ENCODE measurements at places on chromosomes 2 and 18.

DNA sequence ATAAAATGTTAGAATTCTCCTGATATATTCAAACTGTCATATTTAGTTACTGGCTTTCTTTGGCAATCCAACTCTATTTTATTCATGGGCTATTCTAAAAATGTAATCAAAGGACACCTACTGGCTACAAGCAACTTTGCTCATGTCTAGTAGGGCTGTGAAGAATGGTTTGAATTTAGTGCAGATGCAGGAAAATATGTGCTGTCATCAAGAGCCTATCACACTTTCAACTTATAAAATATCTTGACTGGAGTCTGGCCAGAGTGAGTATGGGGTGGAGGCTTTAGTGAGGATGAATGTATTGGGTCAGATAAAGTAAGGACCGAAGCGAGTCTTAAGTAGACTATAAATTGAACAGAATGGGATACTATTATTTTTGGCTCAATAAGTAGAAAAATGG is 343.4 kb upstream of the SPRED2 start:
- no peak for DNase-seq

- no peak for DNase-seq
Observed at GRCh38 chr2:120854014-120854620, 118.4 kb downstream of the GLI2 start.

DNA sequence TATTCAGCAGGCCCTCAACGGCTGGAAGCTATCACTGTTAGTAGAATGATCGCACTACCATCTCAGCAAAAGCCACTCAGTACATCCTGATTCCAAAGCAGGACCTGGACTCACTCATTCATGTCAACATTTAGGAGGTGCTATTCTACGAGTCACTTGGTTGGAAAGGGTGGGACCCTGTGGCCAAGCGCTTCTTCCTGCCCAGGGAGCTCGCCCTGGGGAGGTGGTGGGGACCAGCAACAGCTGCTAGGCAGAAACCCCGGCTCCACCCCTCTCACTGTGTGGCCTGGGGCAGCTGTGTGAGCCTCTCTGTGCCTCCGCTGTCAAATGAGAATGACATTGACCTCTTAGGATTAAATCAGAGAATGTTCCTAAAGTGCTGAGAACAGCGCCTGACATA is 231.4 kb downstream of the EIPR1 start:
- DNase-seq = no peak

GRCh38 chr2:47666332-47666731 is 116.6 kb upstream of the MSH6 start:
- DNase-seq = no peak

GRCh38 chr2:283996-284794 is 3.7 kb downstream of the ALKAL2 start:
- no peak for DNase-seq

DNA sequence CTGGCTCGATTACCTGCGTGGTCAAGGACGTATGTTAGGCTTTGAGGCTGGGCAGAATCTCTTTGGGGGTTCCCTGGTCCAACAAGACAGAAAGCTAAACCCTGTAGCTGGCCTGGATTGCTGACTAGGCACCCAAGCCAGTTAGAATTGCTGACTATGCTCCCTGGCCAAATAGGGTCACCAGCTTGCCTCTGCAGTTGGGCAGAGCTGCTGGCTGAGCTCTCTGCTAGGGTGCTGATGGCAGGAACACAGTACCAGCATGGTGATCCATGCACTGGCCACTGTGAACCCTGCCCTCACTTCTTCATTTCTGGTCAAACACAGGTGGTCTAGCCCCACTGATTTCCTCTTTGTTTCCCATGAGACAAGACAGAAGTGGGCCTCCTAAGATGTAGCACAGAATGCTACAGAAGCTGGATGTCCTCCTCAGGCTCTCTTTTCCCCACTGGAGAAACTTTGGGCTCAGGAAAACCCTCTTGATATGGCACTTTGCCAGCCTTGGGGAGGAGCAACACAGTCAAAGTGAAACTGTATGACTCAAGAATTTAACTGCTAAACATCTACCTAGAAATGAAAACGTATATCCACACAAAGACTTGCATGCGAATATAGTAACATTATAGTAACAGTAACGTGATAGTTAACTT is 20.8 kb downstream of the SP140L start:
- DNase-seq = no peak
